Skin of body (tissue), 3 donors: ENCODE measurements at places on chromosomes 2 and 18. TPM values are rescaled to one million over a fixed set of nuclear protein-coding genes. Genes with fewer than 3 reads are reported as not detected.

Gene FAM161A
- total RNA-seq, result 6.4 TPM

Gene SATB2
- 6.0 TPM for total RNA-seq

Gene CYTIP
- 8.2 TPM for total RNA-seq

Gene COL4A3
- total RNA-seq, result 0.20 TPM

Gene ALLC
- not detected for total RNA-seq

Gene ALPG
- total RNA-seq, result not detected

Gene ITGA4
- total RNA-seq, result 19.0 TPM

Gene TMEFF2
- total RNA-seq, result 1.1 TPM

Gene SERPINB13
- 21.2 TPM for total RNA-seq

Gene PLEK
- total RNA-seq, result 12.8 TPM

Gene NYAP2
- total RNA-seq, result 0.30 TPM

Gene OTOS
- total RNA-seq, result not detected

Gene ACKR3
- 27.3 TPM for total RNA-seq

Gene FLACC1
- 2.9 TPM for total RNA-seq

Gene BOD1L2
- total RNA-seq, result not detected

Gene RSAD2
- total RNA-seq, result 5.1 TPM

Gene TUBA4B
- not detected for total RNA-seq

Gene COMMD1
- 34.8 TPM for total RNA-seq

Gene BOLL
- total RNA-seq, result 0.10 TPM

Gene TMEM247
- not detected for total RNA-seq

Gene ARHGAP15
- 33.8 TPM for total RNA-seq

Gene ELOA2
- total RNA-seq, result not detected

Gene CCDC138
- 11.3 TPM for total RNA-seq

Gene DNAJC5G
- not detected for total RNA-seq

Gene TEX44
- not detected for total RNA-seq

Gene SKOR2
- total RNA-seq, result not detected

Gene GPBAR1
- 0.39 TPM for total RNA-seq

Gene CTNNA2
- total RNA-seq, result 0.49 TPM

Gene SFXN5
- 5.1 TPM for total RNA-seq

Gene RAB6C
- not detected for total RNA-seq

Gene KCNK3
- total RNA-seq, result 0.49 TPM

Gene ERMN
- 0.10 TPM for total RNA-seq

Gene DDX18
- total RNA-seq, result 51.3 TPM

Gene DNAH7
- total RNA-seq, result 2.0 TPM

Gene COL6A3
- 637 TPM for total RNA-seq

Gene AFF3
- total RNA-seq, result 8.1 TPM

Gene GAL3ST2
- total RNA-seq, result 0.30 TPM

Gene SLC19A3
- total RNA-seq, result 18.3 TPM

Gene ST6GAL2
- 5.9 TPM for total RNA-seq

Gene HOXD12
- not detected for total RNA-seq

Gene CHRND
- 2.4 TPM for total RNA-seq

Gene ACMSD
- not detected for total RNA-seq

Gene SLC23A3
- total RNA-seq, result 1.5 TPM

Gene CD207
- 5.3 TPM for total RNA-seq

Gene KLHL30
- total RNA-seq, result 3.3 TPM

Gene IL1B
- total RNA-seq, result 2.4 TPM

Gene COPS9
- 88.1 TPM for total RNA-seq

Gene FBLN7
- 4.0 TPM for total RNA-seq

Gene KCNIP3
- total RNA-seq, result 2.4 TPM

Gene CLHC1
- total RNA-seq, result 13.7 TPM

Gene UGT1A9
- not detected for total RNA-seq

Gene DAW1
- not detected for total RNA-seq

Gene RESP18
- not detected for total RNA-seq

Gene PSMA8
- not detected for total RNA-seq

Gene POTEI
- 0.10 TPM for total RNA-seq

Gene RNF125
- total RNA-seq, result 8.6 TPM

Gene STON1
- 15.7 TPM for total RNA-seq

Gene UGT1A4
- total RNA-seq, result not detected
